ENCODE measurements at places on chromosomes 7 and 10.

DNA sequence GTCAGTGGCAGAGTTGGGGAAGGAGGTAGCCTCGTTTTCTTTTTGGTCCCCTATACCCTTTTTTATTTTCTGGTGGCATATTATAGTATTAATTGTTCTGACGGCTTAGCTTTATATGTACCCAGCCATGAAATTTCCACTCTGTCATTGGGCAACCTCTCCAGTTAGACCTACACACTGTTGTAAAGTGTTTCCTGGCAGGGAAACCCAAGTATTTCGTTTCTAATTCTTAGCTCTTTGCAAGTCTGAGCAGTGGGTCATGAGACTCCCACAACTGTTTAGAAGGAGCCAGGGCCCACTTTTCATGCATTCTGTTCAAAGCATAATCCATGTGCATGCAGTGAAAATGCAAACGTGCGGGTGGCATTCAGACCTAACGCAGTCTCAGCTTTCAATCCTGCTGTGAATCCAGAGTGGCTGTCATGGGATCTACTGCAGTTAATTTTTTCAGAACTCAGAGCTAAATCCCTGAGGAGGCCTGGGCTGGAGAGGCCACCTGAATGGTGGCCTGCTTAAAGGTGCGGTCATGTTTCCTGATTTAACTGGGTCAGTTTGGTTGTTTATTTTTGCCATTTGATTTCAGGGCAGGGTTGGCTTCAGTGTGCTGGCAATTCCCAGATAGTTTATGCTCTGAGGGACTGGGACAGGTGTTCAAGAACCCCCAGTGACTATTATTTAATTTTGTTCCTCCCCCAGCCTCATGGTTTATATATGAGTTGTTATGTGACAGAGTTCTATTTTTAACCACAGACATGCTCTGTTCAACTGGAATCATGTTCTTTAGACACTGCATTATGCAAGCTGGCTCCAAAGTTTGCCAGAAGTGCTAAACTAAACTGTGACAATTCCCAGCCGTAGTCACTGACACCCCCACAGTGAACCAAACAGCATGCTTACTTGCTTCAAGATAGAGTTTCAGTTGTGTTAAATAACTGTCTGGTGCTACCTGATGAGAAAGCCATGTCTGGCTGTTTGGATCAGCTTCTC is 27.4 kb upstream of the SYPL1 start:
- H3K27ac ChIP-seq, result no peak overlapping the region
- no peak for DNase-seq
- no peaks in the 10 kb centered on the region for H3K36me3 ChIP-seq
- no peaks in the 10 kb centered on the region for H3K4me1 ChIP-seq

DNA sequence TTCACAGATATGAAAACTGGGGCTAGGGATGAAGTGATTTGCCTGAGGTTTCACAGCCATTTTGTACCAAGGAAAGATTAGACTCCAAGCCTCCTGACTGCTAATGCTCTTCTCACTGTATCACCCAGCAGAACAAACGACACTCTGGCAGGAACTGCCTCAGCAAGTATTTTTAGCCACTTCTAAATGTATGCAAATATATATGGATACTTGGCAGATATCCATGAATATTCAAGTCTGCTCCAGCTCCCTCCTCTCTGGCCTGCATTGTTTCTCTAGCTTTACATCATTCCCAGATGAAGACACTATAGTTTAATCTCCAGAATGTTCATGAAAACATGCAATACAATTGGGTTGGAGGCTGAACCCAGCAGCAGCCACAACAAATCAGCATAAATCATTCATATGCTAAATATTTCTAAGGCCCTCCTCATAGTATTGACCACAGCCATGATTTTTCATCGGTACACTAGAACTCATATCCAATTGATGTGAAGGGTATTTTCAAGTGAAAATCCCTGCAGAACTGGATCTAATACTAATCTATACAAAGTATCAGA is 65.5 kb downstream of the HPSE2 start:
- H3K36me3 ChIP-seq, result no peaks in the 10 kb centered on the region
- no peak overlapping the region for H3K4me3 ChIP-seq
- H3K27ac ChIP-seq, result no peak overlapping the region
- no peak for DNase-seq
- no peaks in the 10 kb centered on the region for H3K27me3 ChIP-seq
- H3K4me1 ChIP-seq, result no peaks in the 10 kb centered on the region

DNA sequence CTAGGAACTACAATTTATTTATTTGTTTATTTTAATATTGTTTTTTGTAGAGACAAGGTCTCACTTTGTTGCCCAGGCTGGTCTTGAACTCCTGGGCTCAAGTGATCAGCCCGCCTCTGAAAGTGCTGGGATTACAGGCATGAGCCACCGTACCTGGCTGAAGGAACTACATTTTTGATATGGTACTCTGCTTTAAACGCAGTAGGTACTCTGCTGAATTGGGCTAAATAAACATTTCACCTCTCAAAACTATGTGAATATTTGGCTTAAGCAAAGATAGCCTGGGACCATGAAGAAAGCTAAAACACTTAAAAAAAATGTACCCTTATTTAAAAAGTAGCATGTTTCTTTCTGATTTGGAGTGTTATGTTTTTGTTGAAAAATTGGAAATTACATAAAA is 138.2 kb downstream of the ADK start:
- DNase-seq, result no peak
- no peak overlapping the region for H3K4me3 ChIP-seq
- no peaks in the 10 kb centered on the region for H3K27me3 ChIP-seq
- H3K27ac ChIP-seq, result no peak overlapping the region
- no peaks in the 10 kb centered on the region for H3K36me3 ChIP-seq

- H3K27me3 ChIP-seq, result no peaks in the 10 kb centered on the region
- no peaks in the 10 kb centered on the region for H3K4me1 ChIP-seq
- no peak for DNase-seq
- no peaks in the 10 kb centered on the region for H3K36me3 ChIP-seq
- H3K27ac ChIP-seq, result no peak overlapping the region
- no peak overlapping the region for H3K4me3 ChIP-seq
Measured at GRCh38 chr7:157554393-157555238, 217.8 kb downstream of the DNAJB6 start.

DNA sequence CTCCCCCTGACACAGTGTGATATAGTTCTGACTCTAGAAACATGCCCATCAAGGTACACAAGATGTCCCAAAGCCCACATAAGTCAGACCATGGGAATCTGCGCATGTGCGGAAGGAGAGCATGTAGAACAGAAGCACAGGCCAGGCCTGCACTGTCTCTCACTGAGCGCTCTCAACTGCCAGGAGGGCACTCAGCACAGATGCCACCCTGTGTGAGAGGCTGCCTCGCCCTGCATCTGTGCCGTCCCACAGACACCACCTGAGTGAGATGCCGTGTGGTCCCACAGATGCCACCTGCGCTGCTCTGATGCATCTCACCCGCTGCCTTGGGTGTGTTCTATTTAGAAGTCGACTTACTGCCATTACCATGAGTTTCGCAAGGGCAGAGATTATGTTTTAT is 98.4 kb downstream of the VOPP1 start:
- DNase-seq, result no peak
- H3K27me3 ChIP-seq, result no peaks in the 10 kb centered on the region
- H3K36me3 ChIP-seq, result no peaks in the 10 kb centered on the region
- no peaks in the 10 kb centered on the region for H3K4me1 ChIP-seq
- no peak overlapping the region for H3K27ac ChIP-seq
- H3K4me3 ChIP-seq, result no peak overlapping the region

- no peak overlapping the region for H3K27ac ChIP-seq
- no peak overlapping the region for H3K4me3 ChIP-seq
- DNase-seq, result no peak
- H3K36me3 ChIP-seq, result no peaks in the 10 kb centered on the region
- H3K27me3 ChIP-seq, result no peaks in the 10 kb centered on the region
Measured at GRCh38 chr7:120665068-120665467, 192.9 kb downstream of the TSPAN12 start.

DNA sequence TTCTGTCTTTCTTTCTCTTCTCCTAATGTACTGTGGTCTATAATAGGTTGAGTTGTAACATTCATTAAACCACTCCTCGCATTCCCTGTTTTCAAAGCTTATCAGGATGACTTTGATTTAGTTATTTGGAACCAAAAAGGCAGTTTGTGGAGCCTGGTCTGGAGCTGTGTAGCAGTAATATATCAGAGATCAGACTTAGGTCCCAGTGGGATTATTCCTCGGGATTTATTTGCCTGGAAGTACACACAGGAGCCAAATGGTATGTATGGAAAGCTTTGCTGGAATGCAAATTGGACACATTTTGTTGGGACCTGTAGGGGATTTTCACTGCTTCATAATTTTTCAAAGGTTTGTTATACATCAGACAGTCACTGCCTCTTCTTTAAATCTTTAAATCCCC is 40.9 kb downstream of the GBF1 start:
- no peak overlapping the region for H3K4me3 ChIP-seq
- H3K27me3 ChIP-seq, result no peaks in the 10 kb centered on the region
- H3K4me1 ChIP-seq, result peaks cover 18% of the 10 kb centered on the region
- no peak for DNase-seq
- H3K27ac ChIP-seq, result no peak overlapping the region

GRCh38 chr10:72639441-72639873 is 13.6 kb upstream of the MICU1 start:
- no peak overlapping the region for H3K4me3 ChIP-seq
- peaks cover 4% of the 10 kb centered on the region for H3K27me3 ChIP-seq
- H3K27ac ChIP-seq, result no peak overlapping the region
- no peak for DNase-seq
- H3K4me1 ChIP-seq, result peaks cover 3% of the 10 kb centered on the region

GRCh38 chr7:72217151-72217550 is 195.0 kb downstream of the CALN1 start:
- no peak overlapping the region for H3K4me3 ChIP-seq
- no peaks in the 10 kb centered on the region for H3K27me3 ChIP-seq
- no peaks in the 10 kb centered on the region for H3K4me1 ChIP-seq
- H3K27ac ChIP-seq, result peak overlapping the region; percentile 19

GRCh38 chr10:118926072-118926417 is 103.5 kb upstream of the NANOS1 start:
- no peak overlapping the region for H3K4me3 ChIP-seq
- no peaks in the 10 kb centered on the region for H3K4me1 ChIP-seq
- DNase-seq, result no peak
- H3K27me3 ChIP-seq, result no peaks in the 10 kb centered on the region

GRCh38 chr7:128920913-128921582 is 10.5 kb upstream of the KCP start:
- no peak overlapping the region for H3K27ac ChIP-seq
- H3K36me3 ChIP-seq, result no peaks in the 10 kb centered on the region
- DNase-seq, result no peak
- peaks cover 7% of the 10 kb centered on the region for H3K4me1 ChIP-seq

GRCh38 chr10:103507235-103508191 is 14.0 kb downstream of the NEURL1 start:
- H3K36me3 ChIP-seq, result no peaks in the 10 kb centered on the region
- no peak overlapping the region for H3K27ac ChIP-seq
- DNase-seq, result no peak
- no peaks in the 10 kb centered on the region for H3K27me3 ChIP-seq

DNA sequence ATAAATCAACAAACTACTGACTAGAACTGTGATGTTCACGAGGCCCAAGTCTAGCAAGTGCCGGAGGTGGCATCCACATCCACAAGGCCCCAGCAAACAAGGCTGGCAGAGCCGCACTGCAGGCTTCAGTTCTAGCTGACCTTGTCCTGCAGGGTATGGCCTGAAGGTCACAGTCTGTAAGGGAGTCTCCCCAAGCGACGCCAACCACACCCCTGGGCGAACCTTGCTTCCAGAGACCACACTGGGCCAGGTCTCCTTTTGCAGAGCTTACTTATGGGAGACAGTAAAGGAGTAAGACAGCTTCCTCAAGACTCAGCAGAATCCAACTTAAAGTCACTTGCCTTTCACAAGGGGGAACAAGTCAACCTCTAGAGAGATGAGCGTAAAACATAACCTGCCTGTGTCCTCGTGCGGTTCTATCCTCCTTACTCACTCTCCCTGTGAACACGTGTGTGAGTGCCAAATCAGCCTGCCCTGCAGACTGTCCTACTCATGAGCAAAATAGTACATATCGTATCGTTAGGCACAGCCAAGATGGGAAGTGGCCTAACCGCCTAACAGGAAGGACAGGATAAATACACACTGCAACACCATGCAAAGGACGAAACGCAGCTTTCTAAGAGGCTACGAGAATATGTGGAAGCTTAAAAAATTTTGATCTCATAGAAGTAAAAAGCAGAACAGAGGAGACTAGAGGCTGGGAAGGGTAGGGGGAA is 22.7 kb downstream of the FAM53B start:
- no peaks in the 10 kb centered on the region for H3K27me3 ChIP-seq
- H3K4me3 ChIP-seq, result no peak overlapping the region
- peaks cover 100% of the 10 kb centered on the region for H3K4me1 ChIP-seq

GRCh38 chr10:3067118-3067858 is at the start of gene PFKP:
PFKP (plus strand) TSS chr10:3067548; CDS start chr10:3067596, 48 bp downstream.
- H3K27ac ChIP-seq, result peak within 1 kb of the TSS; percentile 87
- H3K4me3 ChIP-seq, result peak within 1 kb of the TSS; percentile 75
- no peak for DNase-seq
- peaks cover 14% of the 10 kb centered on the region for H3K4me1 ChIP-seq
- no peaks in the 10 kb centered on the region for H3K36me3 ChIP-seq

DNA sequence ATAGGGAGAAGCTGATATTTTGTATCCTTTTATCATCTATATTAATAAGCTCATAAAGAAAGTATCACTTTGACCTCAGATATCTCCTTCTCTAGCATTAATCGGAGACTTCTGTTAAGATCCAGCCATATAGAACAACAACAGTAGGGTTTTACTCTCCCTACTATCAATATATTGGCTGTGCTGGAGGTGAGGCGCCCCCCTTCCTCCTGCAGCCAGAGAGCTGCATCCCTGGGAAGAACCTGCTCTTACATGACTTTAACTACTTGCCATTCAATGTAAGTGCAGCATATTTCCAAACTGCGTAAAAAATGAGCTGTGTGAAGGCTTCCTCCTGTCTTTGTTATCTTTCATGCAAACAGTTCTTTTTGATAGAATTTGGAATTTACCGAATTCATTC is 247.8 kb downstream of the SDK1 start:
- no peaks in the 10 kb centered on the region for H3K27me3 ChIP-seq
- H3K27ac ChIP-seq, result no peak overlapping the region
- no peak overlapping the region for H3K4me3 ChIP-seq
- DNase-seq, result no peak

DNA sequence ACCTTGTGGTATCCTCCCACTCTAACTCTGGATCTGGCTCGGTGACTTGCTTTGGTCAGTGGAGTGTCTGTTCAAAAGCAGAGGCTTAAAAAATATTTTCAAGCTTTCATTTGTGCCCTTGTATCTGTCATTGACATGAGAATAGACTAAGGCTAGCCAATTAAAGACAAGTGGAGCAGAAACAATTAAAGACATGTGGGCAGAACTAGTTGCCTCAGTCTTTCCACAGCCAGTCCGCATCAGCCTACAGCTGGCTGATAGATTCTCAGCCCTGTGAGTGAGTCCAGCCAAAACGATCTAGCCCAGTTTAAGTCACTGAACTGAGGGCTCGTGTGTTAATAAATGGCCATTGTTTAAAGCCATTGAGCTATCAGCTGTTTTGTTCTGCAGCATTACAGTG is 185.2 kb upstream of the DGKB start:
- no peaks in the 10 kb centered on the region for H3K36me3 ChIP-seq
- no peaks in the 10 kb centered on the region for H3K4me1 ChIP-seq
- no peak overlapping the region for H3K27ac ChIP-seq
- H3K27me3 ChIP-seq, result no peaks in the 10 kb centered on the region
